ENCODE measurements at places on chromosomes 3 and 15.
A peak's percentile ranks its signal among the peaks of the same experiment; 100 is the strongest.

- peak; percentile 26 for DNase-seq
Measured at GRCh38 chr15:62653122-62653521, 389.4 kb upstream of the TPM1 start.

DNA sequence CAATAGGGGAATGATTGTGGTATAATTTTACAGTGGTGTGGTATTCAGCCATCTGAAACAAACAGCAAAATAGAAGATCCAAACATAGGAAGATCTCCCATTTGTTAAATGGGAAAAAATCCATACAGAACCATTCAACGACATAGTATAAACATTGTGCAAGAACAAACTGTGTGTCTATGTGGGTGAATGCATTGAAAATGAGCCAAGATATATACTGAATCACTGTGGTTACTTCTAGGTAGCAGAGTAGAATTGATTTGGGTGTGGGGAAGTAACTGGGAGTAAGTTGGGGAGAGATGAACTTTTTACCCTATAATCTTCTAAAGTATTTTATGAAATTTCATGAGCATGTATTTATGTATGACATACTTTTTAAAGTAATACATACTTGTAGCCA lies 123.1 kb upstream of the UMPS start:
- no peak for DNase-seq

DNA sequence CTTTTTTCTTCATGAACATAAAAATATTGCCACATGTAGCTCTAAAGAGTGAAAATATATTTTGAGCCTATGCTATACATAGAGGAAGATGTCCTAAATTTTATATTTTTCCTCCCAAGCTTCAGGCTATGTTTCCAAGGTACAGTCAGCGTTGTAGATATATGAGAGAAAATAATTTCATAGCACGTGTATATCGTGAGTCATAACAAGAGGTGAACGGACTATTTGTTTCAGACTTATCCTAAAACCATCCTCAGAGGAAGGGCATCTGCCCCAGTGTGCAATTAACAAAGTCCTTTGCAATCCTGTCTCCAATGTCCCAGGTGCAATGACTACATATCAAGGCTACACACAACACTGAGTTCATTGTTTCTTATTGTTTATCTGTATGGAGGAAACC lies 177.3 kb upstream of the ARRDC4 start:
- no peak for DNase-seq

GRCh38 chr15:56783857-56784661 lies 50.8 kb upstream of the ZNF280D start:
- DNase-seq, result no peak

GRCh38 chr3:76873532-76874242 lies 166.2 kb upstream of the ROBO2 start:
- no peak for DNase-seq

GRCh38 chr15:99578809-99579208 lies 13.0 kb downstream of the MEF2A start:
- DNase-seq, result no peak

GRCh38 chr3:179045719-179046402 lies 25.7 kb downstream of the ZMAT3 start:
- no peak for DNase-seq

DNA sequence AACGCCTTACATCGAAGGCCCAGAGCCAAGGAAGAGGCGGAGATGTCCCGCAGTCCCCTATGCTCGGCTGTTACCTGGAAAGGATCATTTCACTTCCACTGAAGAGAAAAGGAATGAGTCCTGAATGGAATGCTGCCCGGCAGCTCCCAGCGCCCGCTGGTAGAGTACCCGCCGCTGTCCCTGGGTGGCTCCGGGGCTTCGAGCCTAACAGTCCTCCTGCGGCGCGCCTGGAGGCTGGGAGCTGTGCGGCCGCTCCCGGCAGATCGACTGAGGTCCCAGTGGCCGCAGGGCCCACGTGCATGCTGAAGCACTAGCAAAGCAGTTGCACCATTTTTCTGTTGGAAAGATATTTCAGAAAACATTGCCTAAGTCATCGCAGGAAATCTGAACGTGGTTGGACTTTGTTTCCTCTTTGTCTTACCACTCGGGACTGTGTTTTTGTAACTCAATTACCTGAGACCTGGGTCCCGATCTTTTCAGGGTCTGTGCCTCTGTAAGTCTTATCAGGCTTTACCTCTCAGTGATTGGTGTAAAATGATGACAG lies 984 bp downstream of the RNU6-1 start:
- DNase-seq, result peak; percentile 36

DNA sequence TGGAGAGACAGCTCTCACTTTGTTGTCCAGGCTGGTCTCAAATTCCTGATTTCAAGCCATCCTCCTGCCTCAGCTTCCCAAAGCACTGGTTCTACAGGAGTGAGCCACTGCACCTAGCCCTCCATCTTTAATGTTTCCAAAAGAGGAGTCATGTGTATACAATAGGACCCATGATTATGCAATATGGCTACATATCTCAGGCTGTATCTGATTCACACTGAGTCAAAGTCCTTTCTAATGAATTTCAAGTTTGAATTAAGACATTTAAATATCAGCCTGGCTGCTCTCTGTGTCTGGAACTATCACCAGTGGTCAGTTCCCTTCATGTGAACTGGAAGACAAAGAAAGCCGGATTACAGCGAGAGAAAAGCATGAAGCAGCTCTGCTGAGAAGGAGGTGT lies 90.5 kb downstream of the MINAR1 start:
- DNase-seq, result no peak

- no peak for DNase-seq
Measured at GRCh38 chr15:78968539-78969271, 23.9 kb upstream of the CTSH start.

DNA sequence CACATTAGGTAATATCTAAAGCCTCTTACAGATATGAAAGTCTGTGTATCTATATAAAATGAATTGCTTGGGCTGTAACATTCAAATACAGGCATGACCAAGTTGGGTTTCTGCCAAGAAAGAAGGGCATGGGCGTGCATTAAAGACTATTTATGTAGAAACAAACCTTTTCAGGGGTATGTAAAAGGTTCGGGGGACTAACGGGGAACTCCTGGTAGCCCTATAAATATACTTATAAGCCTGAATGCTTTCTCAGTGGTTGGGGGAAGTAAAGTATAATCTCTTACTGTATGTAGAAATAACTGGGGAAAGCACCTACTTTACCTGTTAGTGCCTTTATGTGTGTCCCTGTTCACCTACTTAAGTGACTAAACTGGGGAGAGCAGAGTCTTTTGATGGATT lies 154.5 kb upstream of the TBL1XR1 start:
- no peak for DNase-seq

GRCh38 chr3:83034806-83035703 lies 1273.6 kb upstream of the GBE1 start:
- no peak for DNase-seq

- no peak for DNase-seq
Measured at GRCh38 chr3:197782230-197782629, 8.8 kb upstream of the LRCH3 start.

- peak; percentile 72 for DNase-seq
Measured at GRCh38 chr15:41577863-41578735, 19.1 kb downstream of the TYRO3 start.

- peak; percentile 32 for DNase-seq
Measured at GRCh38 chr15:40398413-40398873, 7.2 kb upstream of the IVD start.

GRCh38 chr3:167892205-167892604 lies 156.7 kb downstream of the SERPINI1 start:
- no peak for DNase-seq

GRCh38 chr3:194739498-194740284 lies 54.0 kb downstream of the FAM43A start:
- no peak for DNase-seq

DNA sequence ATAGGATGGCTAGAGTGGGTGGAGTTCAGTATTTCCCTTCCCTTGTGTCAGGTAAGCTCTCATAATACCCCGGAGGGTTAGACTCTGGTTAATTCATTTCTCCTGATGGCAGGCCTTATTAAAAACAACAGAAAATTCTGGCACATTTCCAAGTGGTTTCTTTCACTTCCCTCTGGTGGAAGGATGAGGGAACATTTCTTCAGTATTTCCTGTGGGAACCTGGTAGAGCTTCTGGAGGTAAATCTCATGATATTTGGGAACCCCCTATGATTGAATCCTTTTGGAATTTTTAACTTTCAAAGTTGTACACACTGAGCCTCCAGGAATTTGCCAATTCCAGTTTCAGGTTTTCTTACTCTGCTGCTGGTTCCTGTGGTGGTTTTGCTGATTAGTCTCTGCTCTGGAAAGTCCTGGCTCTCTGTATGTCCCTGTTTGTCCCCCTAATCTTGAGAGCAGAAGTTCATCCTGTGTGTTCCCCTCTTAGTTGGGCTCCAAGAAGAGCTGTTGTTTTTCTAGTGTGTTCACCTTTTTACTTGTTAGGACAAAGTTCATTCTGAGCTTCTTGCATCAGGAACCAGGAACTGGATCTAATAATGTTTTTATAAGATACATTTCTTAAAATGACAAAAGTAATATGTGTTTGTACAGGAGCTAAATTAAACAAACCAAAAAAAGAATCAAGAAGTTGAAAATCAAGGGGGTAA lies 12.1 kb downstream of the CHRNA7 start:
- no peak for DNase-seq

- DNase-seq, result no peak
Measured at GRCh38 chr3:195032106-195032759, 238.7 kb downstream of the XXYLT1 start.

DNA sequence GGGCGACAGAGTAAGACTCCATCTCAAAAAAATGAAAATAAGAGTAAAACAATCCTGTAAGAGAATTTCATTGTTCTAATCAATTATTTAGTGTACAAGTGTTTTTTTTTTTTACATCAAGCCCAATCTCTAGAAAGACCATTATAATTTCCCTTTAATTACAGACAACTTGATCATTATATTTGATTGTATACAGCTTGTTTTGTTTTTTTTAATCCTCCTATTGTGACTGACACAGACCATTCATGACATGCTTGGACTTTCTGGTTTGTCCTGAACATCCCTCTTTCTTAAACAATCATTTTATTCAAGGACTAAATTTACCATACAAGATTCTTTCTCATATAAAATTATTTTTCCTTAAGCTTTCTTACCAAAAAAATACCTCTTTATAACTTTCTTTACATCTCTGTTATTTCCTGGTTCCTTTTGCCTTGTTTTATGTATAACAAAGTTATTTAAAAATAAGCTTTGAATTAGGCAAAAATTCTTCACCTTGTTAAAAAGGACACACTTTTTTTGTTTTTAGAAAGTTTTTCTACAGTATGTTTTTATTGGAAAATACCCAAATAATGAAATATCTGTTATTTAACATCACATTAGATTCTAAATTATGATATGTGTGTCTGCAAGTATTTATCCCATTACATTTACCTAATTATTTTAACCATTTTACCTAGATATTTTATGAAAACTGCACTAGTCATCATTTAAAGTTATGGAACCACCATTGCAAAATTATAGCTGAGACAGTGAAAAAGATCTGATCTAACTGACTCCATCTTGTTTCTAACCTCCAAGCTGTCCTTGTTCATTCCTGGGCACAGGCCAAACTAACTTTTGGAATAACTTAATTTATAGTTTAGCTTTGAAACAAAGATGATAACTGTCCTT lies 26.1 kb upstream of the GFM1 start:
- DNase-seq, result no peak

GRCh38 chr3:49566312-49566711 lies 12.0 kb downstream of the BSN start:
- DNase-seq, result no peak

- no peak for DNase-seq
Measured at GRCh38 chr3:61483997-61484396, 77.4 kb upstream of the PTPRG start.

DNA sequence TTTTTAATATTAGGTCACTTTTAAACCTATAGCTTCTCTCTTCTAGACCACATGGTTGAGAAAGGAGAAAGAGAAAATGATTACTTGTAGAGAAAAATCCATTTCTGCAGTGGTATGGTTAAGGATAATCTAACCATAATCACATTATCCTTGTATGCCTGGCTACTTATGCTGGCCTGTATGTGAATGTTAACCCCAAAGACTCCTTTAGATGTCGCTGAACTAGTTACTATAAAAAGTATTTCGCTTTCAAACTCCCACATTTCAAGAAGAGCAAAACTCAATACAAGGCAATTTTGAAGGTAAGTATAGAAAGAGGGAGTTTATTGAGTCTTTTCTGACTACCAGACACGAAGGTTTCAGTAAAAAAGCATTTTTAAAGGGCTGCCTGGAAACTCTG lies 2.2 kb downstream of the KCTD6 start:
- DNase-seq, result no peak

GRCh38 chr15:76337059-76337695 lies 604 bp downstream of the ISL2 start:
- DNase-seq, result no peak

DNA sequence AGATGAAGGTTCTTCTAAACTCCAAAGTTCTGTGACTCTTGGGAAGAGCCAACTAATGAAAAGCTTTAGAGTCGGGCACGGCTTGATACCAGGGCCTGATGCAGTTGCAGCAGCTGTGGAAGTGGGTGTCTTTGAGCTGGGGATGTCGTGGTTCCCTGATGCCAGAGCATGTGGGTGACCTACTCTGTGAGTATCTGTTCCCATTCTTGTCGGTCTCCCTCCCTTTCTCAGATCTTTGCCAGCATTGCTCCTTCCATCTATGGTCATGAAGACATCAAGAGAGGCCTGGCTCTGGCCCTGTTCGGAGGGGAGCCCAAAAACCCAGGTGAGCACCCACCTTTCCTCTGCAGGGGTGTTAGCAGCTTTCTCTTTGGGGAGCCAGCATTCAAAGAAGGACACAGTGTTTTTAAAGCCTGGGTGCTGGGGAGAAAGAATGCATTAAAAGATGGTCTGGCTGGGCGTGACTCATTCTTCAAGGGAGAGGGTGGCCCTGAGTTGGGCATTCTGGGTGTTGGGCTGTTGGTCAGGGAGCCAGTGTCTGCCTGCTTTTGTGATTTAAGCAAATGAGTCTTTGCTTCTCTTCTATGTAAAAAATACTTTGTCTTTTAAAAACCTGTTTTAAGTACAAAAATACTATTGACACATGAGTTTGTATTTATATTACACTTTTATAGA lies 13.2 kb upstream of the PODXL2 start:
- no peak for DNase-seq

DNA sequence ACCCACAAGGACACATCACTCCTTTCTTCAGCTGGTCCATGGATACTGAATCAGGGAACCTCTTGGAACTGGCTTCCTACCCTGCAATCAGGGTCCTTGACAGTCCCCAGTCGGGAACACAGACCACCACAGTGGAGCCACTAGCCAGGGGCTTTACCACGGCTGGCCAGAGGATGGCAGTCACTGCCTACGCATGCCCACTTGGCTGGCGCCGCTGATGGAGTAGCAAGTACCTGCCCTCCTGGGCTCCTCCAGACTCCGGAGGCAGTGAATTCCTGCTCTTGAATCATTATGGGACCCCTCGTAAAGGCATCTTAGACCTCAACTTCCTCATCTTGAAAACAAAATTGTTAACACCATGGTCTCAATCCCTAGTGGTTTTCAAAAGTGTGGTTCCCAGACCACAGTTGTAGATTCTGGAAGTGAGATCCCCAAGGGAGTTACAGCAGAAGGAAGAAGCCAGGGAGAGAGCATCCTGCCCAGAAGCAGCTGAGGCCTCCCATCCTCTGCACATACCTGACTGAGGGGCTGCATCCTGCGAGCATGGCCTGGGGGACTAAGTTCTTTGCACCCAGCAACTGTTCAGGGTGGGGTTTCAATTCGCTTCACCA lies 9.1 kb upstream of the SKIC8 start:
- peak; percentile 34 for DNase-seq
